ENCODE measurements at places on chromosomes 11 and 22. TPM values are rescaled to one million over a fixed set of nuclear protein-coding genes. Genes with fewer than 3 reads are reported as not detected.

DNA sequence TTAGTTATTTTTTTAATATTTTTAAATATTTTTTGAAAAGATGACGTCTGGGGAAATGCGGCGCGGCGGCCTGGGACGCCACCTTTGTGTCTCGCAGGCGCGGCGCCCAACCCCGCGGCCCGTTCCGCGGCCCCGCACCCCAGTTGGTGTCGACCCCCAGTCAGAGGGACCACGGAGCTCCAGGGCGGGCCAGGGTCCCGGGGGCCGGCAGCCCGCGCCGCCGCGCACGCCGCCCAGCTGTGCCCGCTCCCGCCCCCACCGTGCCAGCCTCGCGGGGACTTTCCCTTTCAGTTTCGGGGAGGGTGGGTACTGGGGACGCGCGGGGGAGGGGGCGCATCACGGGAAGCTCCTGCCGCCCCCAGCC is 1.6 kb downstream of the CCND1 start:
- no peak for DNase-seq

DNA sequence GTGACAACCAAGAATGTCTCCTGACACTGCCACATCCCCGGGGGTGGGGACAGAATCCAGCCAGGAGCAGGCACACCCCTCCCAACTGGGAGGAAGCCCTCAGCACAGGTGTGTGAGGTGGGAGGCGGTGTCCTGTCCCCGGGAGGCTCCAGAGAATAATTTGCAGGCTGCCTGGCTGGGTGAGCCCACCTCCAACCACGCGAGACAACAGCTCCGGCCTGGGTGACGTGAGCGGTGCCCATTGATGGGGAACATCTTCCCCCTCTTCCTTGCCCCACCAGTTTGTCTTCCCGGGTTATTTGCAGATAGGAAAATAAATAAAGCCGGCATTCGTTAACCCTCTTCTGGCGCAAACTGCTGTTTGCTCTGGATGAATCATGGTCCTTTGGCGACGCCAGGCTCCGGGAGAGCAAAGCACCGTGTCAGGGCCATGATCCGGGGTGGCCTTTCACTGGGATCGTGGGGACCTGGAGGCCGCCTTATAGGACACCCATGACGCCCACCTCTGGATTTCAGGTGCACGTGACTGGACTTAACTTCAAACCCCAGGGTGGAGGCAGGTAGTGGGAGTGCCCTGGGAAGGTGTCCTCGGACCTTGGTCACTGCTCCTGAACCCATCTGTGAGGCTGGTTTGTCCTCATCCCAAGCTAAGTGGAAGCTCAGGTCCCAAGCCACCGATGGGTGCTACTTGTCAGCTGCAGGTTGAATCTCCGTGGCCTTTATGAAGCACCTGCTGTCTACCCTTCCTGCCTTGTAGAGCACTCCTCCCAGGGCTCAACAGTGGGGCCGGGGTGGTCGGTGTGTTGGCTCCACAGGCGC is 13.9 kb downstream of the CCND1 start:
- peak; percentile 26 for DNase-seq

DNA sequence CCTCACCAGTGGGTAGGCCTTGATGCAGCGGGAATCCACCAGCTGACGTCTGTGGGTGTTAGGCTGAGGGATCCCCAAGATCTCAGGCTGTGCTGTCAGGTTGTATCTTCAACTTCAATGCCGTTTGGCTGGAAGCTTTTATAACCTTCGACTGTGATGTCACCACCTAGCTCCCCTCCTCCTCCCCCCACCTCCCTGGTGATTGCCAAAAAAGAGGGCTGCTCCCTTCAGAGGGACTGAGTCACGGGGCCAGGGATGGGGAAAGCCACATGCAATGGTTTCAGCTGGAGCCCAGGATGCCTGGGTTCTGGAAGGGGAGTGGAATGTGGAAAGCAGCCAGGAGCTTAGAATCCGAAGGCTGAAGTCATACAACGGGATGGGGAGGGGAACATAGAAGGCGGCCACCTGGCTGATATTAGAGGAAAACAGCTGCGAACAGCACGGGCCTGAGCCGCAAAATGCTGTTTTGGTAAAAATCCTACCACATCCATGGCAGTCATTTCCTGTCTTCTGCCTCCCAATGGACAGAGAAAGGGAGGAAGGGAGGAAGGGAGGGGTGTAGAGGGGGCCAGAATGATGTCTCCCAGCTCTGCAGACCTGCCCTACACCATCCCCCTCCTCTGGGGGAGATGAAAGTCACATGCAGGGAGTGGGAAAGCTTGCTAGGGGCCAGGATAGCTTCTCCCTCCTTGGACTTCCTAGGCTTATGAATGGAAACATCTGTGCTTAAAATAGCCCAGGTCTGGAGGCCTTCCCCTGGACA is at the start of gene LRRN4CL:
Gene LRRN4CL, minus strand, starts transcription at position 110 of the 763 bp plus-strand sequence. CDS start 1,022 bp downstream, outside the sequence.
- peak; percentile 90 for DNase-seq

- DNase-seq, result peak; percentile 34
Observed at GRCh38 chr11:105000167-105000566, 22.8 kb downstream of the CASP5 start.

GRCh38 chr11:71066311-71066710 is 186.1 kb downstream of the SHANK2 start:
- no peak for DNase-seq

- DNase-seq, result peak; percentile 69
Observed at GRCh38 chr11:110173811-110174644, 80.8 kb downstream of the ZC3H12C start.

- DNase-seq, result no peak
Observed at GRCh38 chr11:70377645-70378044, 20.7 kb upstream of the CTTN start.

- DNase-seq, result no peak
Observed at GRCh38 chr11:70489276-70489675, 90.9 kb downstream of the CTTN start.

DNA sequence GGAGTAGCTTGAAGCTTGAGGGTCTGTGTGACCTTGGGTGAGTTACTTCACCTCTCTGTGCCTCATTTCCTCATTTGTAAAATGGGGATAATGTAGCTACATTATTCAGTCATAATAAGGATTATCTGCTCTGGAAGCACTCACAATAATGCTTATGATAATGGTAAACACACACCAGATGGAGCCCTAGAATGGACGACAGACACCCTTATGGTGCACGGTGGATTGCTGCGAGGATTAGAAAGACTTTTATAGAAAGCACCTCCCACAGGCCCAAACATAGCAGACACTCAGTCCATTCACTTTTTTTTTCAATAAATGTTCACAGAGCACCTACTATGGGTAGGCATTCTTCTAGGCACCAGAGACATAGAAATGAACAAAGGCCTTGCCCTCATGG is 53.8 kb downstream of the LARGE1 start:
- DNase-seq, result no peak

- DNase-seq, result no peak
Observed at GRCh38 chr11:45489281-45489905, 176.0 kb downstream of the CHST1 start.

DNA sequence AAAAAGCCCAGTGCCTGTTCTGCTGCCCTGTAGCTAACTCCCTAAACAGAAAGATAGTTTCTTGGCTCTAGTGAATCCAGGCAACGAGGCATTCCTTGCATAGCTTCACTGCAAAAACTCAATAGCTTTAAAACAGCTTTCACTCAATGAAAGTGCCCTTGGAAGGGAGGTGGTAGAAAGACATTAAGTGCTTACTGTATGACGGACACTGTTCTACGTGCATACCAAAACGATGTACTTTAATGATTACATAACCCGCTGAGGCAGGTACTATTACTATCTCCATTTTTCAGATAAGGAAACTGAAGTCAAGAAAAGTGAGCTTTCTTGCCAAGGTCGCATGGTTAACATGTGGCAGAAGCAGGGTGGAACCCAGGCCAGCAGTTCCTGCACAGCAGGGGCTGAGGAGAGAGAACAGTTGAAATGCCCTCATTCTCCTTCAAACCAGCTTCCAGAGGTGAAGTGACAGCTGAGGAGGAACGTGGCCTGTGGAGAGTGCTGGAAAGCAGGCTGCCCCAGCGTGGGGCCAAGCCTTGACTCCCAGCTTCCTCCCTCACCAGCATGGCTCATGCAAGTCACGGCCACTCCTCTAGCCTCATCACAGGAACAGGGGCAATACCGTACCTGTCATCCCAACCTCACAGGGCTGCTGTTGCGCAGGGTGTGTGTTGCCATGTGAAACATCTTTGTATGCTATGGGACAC is 227.5 kb upstream of the NARS2 start:
- DNase-seq, result peak; percentile 50

DNA sequence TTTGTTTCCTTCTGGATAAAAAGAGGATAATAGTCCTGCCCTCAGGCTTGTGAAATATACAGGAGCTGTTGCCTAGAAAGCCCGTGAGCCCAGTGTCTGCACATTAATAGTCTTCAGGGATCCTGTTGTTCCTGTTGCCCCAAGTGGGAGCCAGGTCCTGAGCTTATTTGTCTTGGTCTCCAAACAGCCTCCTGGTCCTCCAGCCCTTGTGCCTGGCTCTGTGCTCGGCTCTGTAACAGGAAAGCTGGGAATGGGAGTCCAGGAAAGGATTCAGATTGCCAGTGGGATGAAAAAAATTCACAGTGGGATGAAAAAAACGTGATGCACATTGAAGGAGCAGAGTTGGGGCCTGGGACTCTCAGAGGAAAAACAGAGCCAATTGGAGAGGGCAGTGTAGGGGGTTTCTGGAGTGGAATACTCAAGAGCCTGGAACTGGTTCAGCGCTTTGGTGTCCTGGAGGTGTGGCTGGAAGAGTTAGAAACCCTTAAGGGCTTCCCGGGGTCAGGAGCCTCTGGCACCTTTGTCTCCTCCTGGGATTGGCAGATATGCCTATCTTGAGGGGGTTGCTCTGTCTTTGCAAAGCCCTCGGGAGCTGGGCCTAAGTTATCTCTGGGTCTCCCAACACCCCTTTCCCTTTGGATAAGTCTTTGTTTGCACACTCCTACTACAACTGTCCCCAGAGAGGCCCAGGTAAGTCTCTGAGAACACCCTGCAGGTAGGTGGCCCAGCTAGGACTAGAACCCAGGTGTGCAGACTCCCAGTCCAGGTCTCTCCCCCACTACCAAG is 2.3 kb upstream of the INPPL1 start:
- no peak for DNase-seq

DNA sequence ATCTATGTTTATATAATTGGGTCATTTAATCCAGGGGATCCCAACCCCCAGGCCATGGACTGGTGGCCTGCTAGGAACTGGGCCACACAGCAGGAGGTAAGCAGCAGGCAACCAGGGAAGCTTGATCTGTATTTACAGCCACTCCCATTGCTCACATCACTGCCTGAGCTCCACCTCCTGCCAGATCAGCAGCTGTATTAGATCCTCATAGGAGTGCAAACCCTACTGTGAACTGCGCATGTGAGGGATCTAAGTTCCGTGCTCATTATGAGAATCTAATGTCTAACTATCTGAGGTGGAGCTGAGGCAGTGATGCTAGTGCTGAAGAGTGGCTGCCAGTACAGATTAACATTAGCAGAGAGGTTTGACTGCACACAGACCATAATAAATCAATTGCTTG is 32.8 kb downstream of the MS4A2 start:
- peak; percentile 49 for DNase-seq

DNA sequence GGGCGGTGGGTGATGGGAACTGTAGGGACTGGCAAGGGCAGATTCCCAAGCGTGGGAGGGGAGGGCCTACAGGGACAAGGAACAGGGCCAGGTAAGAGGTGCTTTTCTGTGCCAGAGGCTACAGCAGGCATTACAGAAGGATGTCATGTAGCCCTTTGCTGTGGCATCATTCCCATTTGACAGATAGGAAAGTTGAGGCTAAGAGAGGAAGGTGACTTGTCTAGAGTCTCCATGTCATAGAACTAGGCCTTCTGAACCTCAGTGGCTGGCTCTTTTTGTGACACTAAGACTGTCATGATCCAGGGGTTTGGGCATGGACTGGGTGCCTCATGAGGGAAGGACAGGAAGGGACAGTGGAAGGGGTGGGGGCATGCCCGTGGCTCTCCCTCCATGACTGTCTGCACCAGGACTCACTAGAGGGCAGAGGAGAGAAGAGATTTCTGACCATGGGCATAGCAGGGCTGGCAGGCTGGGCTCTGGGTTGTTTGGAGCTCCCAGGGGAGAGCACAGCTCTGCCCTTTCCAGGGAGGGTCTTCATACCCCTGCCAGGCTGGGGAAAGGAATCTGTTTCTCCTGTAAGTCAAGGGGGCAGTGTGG is 3.2 kb downstream of the MMP11 start:
- DNase-seq, result peak; percentile 36

DNA sequence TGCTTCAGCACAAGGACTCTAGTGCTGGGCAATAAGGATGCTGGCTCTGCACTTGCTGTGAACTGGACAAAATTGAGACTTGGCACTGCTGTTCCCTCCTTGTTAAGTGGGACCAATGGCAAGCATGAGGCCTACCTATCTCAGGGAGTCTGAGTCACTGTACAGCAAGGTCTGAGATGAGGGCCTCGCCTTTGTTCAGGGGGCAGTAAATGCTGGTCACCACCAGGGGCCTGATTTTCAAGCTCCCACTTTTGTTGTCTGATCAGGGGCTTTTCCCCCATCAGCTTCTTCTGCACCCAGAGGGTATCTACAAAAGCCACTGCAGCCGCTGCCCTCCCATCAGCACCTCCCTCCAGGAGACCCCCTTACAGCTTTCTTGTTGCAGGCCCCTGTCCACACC is 22.8 kb downstream of the DHCR7 start:
- no peak for DNase-seq

The OR51F2 gene
- total RNA-seq, result not detected

The TRMU gene
- total RNA-seq, result 29.6 TPM

The NAALADL1 gene
- total RNA-seq, result not detected

The AIFM3 gene
- total RNA-seq, result 0.47 TPM
